HS-27A (cell line): ENCODE measurements at places on chromosomes 16 and 17.

- no peak for DNase-seq
Observed at GRCh38 chr16:51057969-51058337, 93.1 kb downstream of the SALL1 start.

GRCh38 chr16:20344611-20345010 is 7.9 kb downstream of the UMOD start:
- DNase-seq, result no peak

- no peak for DNase-seq
Observed at GRCh38 chr17:78179372-78179771, 7.5 kb downstream of the TK1 start.

GRCh38 chr16:89178453-89179147 is 7.1 kb downstream of the CDH15 start:
- no peak for DNase-seq

- DNase-seq, result no peak
Observed at GRCh38 chr17:72349491-72349995, 228.7 kb downstream of the SOX9 start.

DNA sequence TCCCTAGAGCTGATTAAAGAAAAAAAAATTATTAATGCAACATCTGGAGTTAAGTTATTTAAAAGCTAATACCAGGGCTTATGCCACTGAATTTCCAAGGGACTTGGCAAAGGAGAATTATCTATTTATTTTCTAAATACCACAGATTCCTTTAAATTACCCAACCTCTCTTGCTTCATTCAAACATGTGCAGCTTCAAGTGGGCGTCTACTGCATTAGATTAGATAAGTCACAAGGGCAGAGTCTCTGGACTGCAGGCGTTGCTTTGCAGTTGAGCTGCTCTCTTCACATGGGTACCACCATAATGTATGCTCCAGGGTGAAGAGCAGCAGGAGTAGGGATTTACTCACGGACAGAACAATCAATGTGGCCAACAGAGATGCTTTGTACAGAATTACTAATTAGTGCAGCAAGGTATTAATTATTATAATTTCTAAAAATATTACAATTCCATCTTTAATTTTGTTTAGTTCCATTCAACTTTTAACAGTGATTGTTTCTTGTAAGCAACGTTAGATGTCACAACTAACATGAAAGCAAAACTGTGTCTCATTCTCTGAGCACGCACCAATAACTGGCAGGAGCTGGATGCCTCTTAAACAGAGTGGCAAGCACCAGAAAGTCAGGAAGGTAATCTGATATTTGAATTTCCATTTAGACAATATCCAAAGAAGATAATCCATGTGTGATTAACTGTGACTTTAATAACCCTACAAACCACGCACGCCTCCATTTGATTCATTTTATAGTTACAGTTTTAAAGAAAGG is 214.2 kb downstream of the STX8 start:
- DNase-seq, result no peak

- no peak for DNase-seq
Observed at GRCh38 chr17:27721797-27722196, 78.5 kb downstream of the NOS2 start.

GRCh38 chr16:57427824-57428223 is 19.4 kb downstream of the CIAPIN1 start:
- no peak for DNase-seq

DNA sequence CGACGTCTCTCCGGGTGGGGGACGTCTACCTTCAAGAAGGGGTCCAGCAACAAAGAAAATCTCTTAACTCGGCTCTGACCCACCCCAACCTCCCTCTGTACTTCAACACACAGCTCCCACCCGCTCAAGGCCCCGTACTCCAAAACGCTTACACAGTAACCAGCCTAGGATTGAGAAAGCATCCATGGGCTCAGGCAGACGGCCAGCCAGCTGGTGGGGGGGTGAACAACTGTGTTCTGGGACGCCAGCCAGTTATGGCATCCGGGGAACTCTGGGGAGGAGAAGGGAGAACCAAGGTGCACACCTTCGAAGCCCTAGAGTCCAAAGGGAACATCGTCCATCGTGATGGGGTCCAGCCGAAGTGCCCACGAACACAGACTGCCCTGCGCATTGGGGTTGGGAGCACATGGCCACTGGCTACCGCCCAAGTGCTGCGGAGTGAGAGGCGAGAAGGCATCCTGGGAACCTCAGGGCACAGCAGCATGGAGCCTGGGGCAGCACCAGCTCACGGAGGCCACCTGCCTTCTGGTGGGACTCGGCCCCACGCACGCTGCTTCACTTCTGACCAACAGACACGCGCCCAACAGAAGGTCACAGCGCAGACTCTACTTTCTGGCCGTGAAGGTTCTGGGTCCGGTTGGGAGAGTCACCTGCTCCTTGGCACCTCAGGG is 14.3 kb downstream of the SLC16A3 start:
- DNase-seq, result no peak

DNA sequence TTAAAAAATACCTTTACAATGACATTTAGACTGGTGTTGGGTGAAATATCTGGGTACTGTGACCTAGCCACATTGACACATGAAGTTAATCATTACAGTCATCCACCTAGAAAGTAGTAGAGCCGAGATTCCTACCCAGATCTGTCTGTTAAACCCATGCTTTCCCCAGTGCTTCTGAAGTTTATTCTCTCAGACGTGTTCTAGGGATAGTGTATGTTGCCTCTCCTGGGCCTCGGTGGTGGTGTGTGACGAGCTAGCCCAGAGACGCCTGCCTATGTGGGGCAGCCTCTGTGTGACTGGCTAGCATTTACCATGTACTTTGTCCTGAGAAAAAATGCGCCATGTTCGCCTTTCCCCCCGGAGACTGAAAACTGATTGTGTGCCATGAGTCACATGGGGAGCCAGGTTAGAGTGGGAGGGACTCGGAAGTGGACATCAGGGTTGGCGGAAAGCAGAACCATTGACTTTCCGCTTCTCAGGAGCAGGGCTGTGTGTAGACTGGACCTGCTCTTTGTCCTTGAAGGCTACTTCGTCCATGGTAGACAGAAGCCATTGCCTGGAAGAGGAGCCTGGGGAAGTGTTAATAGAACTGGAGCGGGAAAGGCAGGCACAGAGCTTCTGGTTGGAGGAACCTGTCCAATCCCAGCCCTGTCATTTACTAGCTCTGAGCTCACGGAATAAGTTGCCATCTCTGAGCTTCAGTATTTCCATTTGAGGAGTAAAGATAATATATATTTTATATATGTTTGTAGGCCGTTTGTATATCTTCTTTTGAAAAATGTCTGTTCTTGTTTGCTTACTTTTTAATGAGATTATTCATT is 235.5 kb downstream of the SNX29 start:
- no peak for DNase-seq

- DNase-seq, result no peak
Observed at GRCh38 chr16:66484453-66485213, 57.5 kb downstream of the BEAN1 start.

DNA sequence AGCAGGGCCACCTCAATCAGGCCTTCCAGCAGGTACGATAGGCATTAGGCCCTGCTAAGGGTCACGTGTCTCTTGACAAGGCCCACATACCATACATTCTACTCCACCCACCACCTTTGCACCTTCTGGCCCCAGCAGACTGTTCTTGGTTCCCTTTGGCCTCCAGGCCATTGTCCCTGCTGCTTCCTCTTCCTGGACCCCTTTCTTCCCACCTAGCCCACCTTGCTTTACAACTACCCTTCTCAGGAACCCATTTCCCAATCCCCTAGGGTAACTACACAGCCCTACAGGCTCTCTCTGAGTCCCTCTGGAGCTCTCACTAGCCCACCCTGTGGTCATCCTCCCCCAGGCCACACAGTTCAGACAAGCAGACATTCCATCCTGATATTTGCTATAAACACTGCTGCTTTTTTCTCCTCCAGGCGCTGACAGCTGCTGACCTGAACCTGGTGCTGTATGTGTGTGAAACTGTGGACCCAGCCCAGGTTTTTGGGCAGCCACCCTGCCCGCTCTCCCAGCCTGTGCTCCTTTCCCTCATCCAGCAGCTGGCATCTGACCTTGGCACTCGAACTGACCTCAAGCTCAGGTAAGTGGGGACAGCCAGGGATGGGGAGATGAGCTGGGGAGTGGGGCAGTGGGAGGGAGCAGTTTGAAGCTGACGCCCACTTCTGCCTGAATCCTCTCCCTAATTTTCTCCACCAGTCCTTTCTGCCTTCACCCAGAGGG is 1.4 kb upstream of the NRN1L start:
- DNase-seq, result no peak
